ENCODE measurements at places on chromosomes 2 and 18.

- no peak for DNase-seq
These were observed 1.6 kb downstream of the ABCA12 start for GRCh38 chr2:215136669-215137328.

DNA sequence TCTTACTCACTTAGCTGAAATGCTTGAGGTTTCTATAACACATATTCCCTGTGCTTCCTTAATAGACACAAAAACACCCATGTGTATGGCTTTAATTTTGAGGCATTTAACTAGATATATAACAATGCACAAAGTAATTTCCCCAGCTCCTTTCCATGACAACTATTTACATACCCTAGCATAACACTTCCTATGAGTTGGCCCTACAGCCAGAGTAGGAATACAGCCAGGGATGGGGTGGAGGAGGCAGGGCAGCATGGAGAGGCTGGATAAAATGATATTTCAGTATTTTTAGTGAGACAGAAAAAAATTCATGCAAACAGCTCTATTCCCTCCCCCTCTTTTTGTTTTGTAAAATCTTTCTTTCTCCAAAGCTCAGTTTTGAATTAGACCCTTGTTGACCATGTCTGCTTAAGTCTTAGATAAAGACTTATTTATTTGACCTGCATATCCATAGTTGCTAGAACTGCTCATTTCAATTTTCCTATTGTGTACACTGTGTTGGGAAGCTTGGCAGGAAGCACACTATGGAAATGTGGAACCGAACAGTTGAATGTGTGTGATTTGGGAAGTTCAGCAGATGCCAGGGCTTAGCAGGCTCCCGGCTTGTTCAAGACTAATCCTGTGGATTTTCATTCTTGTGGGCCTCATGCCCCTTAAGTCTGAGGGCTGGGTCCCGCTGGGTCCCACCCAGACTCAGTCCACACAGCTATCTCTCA is 11.2 kb upstream of the B3GNT2 start:
- no peak for DNase-seq

- no peak for DNase-seq
These were observed 51.5 kb upstream of the DCC start for GRCh38 chr18:52288403-52289004.

DNA sequence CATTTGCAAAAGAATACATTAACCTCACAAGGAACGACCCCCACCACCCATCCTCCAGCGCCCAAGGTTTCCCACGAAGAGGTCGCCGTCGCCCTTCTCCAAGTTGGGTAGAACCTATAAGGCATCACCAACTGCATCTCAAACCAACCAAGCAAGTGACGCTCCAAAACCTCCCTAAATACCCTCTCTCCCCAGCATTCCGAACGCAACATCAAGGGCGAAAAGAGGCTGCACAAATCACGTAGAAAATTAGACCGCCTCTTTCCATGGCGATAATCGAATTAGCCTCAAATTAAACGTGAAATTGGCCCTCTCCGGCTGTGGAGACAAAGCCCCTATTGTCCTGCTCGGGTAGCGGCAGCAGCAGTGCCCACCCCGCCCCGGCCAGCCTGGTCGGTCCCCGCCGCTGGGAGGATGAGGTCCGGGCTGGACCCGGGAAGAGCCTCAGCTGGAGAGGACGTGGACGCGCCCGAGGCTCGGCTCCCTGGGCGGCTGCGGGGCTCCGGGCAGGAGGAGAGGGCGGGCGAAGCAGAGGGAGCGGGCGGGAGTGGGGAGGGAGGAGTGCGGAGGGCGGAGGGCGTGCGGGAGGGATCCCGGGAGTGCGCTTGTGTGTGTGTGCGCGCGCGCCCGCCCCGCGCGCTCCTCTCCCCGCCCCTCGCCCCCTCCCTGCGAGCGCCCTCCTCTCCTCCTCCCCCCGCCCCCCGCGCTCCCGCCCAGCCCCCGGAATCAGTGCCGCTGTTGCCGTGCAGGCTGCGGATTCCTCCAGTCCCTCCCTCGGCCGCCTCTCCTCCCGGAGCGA is at the start of gene SPTBN1:
SPTBN1 (plus strand) TSS at position 765 of the 799 bp plus-strand sequence. CDS start 70,092 bp downstream, outside the sequence.
- peak; percentile 90 for DNase-seq

DNA sequence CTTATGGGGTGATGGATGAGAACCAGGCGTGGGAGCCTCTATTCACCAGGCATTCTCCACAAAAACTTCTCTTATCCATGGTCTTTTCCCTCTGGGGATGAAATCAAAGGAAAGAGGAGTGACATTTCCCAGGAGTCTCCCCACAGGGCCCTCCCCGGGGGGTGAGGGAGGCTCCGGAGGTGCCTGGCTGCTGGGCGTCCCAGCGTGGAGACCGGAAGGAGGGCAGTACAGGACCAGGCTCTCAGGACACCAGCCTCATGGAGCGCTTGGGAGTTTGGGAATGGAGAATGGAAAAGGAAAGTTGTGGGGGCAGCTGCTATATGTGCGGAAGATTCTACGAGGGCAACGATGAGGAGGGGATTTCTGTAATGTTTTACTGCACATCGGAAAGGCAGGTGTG is 22.1 kb downstream of the CIB4 start:
- DNase-seq: no peak

DNA sequence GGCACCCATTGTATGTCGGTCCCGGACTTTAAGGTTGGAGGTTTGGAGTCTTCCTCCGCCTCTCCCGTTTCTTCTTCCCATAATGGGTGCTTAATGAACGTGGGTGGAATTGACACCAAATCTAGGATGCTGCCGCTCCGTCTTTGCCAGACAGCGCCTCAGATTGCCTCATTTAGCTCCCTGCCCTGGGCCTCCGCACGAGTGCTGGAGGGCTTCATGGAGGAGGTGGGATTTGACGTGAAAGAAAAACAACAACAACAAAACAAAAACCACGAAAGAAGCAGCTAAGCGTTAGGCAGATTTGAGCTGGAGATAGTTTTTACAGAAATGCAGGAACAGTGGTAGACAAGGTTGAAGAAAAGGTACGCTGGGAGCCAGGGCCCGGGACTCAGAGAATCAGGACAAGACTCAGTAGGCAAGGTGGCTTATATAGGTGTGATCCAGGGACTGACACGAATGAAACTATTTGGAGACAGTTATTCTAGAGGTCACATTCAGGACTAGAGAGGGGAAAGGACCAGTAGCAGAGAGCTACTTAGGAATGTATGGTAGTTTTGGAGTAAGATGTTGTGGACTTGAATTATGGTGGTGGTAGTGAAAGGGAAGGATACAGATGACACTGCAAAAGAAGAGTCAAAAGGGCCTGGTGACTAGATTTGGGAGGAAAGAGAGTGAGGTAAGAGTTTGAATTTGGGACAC is 605 bp downstream of the ZNF2 start:
- no peak for DNase-seq

- no peak for DNase-seq
These were observed 1.0 kb upstream of the PUM2 start for GRCh38 chr2:20351555-20352229.

DNA sequence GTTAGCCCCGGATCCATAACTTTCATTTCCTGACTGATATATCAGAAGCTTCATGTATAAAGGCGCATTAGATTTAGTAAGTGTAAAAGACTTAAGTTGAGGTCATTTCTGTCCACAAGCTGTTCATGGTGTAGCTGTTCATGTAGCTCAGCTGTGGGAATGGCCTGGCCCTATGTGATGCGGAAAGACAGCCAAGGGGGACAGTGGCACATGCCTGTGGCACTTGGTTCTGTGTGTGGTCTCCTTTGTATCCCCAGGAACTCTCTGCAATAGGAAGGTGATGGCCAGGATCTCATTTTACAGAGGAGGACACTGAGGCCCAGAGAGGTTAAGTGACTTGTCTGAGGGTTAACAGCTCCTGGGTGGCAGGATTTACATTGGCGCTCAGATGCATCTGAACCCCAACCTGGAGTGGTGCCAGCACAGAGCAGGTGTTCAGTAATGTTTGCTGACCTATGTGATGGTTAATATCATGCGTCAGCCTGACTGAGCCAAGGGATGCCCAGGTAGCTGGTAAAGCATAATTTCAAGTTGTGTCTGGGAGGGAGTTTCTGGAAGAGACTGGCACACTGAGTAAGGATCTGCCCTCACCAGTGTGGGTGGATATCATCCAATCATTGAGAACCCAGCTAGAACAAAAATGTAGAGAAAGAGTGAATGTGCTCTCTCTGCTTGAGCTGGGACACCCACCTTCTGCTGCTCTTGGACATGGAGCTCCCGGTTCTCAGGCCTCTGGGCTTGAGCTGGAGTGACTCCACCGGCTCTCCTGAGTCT is 25.4 kb downstream of the HPCAL1 start:
- DNase-seq: peak; percentile 54

- no peak for DNase-seq
These were observed 24.0 kb upstream of the COLEC12 start for GRCh38 chr18:524466-524865.

- DNase-seq: no peak
These were observed 33.1 kb downstream of the EMILIN2 start for GRCh38 chr18:2879889-2880288.

GRCh38 chr2:31300309-31300708 is 66.4 kb downstream of the EHD3 start:
- no peak for DNase-seq

GRCh38 chr2:43480874-43481273 is 115.0 kb downstream of the THADA start:
- no peak for DNase-seq

- no peak for DNase-seq
These were observed 275.9 kb downstream of the CDCA7 start for GRCh38 chr2:173630425-173631126.

GRCh38 chr2:235319095-235319494 is 174.7 kb upstream of the AGAP1 start:
- no peak for DNase-seq

DNA sequence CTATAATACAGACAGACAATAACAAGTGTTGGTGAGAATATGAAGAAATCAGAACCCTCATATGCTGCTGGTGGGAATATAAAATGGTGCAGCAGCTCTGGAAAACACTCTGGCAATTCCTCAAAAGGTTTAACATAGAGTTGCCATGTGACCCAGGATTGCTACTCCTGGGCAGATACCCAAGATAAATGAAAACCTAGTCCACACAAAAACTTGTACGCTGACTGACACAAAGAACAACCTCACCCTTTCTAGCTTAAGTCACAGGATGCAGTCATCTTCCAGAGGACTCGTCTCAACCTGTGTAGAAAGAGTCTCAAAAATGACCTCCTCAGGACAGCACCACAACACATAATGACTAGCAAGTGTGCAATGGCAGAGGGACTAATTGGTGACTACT is 71.6 kb upstream of the ACAA2 start:
- no peak for DNase-seq

DNA sequence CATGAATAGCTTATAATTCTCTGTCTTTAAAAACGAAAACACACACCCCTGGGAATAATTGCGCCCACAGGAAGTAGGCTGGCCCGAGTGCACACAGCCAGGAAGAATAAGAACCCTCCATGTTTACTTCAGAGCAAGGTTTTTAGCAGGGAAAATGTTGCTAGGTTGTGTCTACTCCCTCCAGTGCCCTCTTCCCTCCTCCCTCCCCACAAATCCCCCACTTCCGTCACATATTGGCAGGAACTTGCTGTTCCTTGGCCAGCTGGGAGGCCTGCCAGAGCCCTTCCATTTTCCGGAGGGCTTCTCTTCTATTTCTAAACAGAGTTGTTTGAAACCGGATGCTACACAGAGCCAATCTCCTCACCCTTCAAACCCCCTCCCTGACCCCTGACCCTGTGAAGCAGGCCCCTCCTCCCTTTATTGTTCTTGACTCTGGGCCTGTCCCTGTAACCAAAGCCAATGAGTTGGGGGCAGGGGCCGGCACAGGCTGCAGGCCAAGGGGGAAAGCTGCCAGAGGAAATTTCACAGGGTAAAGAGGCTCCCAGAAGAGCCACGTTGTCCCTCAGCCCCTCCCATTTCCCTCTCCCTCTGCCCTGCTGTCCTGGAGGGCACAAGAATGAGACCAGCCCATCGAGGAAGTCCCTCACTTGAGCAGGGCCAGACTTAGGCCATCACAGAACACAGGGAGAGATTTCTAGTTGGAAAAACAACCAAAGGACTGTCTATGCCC is 49.8 kb upstream of the LGALSL start:
- peak; percentile 49 for DNase-seq

- no peak for DNase-seq
These were observed 19.4 kb upstream of the DGKD start for GRCh38 chr2:233334915-233335314.

Data from cerebellar cortex (tissue), 1 donor.